Hematopoietic multipotent progenitor cell (in vitro differentiated cells): ENCODE measurements at places on chromosomes 5 and 9.

- DNase-seq = no peak
Measured at GRCh38 chr5:17224858-17225511, 7.6 kb downstream of the BASP1 start.

DNA sequence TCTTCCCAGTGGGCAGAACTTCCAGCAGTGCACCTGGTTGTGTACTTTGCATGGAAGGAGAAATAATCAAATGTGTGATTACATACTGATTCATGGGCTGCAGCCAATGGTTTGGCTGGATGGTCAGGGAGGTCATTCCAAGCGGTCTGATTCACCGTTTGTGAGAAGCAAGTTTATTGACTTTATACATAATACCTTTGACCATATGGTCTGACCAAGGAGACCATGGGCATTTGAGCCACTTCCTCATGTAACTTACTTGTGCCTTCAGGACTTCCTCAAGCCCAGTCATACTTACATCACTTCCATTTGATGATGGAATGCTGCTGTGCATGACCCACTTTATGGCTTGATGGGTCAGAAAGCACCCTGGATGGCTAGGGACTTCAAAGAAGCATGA lies 41.1 kb downstream of the DAP start:
- no peak for DNase-seq

- DNase-seq = no peak
Measured at GRCh38 chr5:143683459-143683858, 128.5 kb upstream of the HMHB1 start.

GRCh38 chr5:11602298-11602697 lies 301.9 kb downstream of the CTNND2 start:
- DNase-seq = no peak

- peak; percentile 24 for DNase-seq
Measured at GRCh38 chr9:121696930-121697329, 45.5 kb downstream of the DAB2IP start.

DNA sequence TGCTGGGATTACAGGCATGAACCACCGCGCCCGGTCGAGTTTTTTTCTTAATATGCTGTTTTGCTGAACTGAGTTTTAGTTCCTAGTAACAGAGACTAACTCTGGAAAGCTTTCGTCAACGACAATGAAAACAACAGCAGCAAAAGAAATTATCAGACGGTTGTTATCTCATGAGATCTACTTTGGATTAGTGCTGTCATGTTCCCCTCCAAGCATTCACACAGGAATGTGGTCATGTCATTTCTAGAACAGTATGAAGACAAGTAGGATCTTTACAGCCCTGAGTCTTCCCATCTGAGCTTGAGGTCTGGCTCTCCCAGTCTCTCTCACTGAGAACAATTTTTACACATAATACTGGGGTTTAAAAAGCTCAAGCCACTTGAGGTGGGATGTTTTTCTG lies 4.0 kb upstream of the ANKRD33B start:
- DNase-seq = no peak

- no peak for DNase-seq
Measured at GRCh38 chr5:35853631-35854030, 3.1 kb upstream of the IL7R start.

DNA sequence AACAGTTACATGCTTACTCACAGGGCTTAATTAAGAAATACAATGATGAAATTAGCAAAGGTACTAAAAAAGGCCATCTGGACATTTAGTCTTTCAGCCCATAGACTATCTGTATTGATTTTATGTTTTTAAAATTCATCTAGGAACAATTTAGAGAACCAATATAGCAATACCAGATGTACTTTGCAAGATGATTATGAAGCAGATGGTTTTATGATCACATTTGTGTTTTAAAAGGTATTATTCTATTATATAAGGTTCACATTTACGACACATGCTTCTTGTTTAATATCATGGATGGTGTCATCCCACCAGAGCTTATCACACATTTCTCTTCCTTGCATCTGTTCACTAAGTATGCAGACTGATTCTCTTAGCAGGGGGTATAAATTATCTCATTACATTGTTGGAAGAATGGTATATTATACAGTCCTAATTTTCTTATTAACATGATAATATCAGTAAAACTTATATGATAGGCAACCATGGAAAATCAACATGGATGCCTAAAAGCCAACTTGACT lies 21.1 kb upstream of the SRFBP1 start:
- no peak for DNase-seq

GRCh38 chr5:1445313-1445688 lies at the start of gene SLC6A3:
TSS of gene SLC6A3 (minus strand) at chr5:1445440. CDS start at chr5:1443197, 2,243 bp downstream.
- DNase-seq = no peak

DNA sequence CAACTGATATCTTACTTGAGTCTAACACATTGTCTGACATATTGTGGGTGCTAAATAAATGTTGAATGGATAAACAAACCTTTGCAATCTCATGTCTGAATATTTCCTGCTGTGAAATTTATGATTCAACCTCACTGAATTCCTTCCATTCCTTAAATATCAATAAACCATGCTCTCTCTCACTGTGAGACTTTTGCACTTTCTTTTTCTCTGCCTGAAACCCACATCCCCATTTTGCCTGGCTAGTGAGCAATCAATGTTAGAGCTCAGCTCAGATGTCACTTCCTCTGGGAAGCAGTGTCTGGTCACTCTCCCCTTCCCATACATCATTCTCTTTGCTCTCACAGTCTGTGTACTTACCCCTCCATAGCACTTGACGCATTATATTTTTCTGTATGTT lies 383.7 kb upstream of the TRPC7 start:
- DNase-seq = no peak

DNA sequence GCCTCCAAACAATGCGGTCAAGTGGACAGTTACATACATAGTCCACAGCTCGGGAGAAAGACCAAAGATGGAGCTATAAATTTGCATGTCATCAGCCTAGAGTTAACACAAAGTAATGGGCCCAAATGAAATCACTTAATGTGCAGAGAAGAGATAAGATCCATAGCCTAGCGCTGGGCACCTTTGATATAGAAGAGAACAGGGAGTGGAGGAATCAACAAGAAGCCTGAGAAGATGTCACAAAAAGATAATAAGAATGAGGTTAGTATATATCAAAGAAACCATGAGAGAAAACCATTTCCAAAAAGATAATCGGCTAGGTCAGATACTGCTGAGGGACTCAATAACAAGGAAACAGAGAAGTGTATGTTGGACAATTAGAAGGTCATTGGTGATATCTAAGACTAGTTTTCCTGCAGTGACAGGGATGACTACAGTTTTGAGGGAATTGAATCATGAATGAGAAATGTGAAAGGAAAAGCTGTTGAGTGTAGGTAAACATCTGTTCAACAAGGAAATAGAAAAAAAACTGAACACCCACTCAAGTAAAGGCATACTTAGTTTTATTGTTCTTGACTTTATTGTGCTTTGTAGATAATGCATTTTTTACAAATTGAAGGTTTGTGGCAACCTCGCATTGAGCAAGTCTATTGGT lies 68.7 kb upstream of the CDH6 start:
- DNase-seq = no peak

GRCh38 chr5:175652741-175653663 lies 4.9 kb upstream of the HRH2 start:
- peak; percentile 75 for DNase-seq

GRCh38 chr9:100671898-100672297 lies 94.0 kb downstream of the CAVIN4 start:
- DNase-seq = no peak

- no peak for DNase-seq
Measured at GRCh38 chr5:135179308-135179980, 145.4 kb upstream of the PITX1 start.

DNA sequence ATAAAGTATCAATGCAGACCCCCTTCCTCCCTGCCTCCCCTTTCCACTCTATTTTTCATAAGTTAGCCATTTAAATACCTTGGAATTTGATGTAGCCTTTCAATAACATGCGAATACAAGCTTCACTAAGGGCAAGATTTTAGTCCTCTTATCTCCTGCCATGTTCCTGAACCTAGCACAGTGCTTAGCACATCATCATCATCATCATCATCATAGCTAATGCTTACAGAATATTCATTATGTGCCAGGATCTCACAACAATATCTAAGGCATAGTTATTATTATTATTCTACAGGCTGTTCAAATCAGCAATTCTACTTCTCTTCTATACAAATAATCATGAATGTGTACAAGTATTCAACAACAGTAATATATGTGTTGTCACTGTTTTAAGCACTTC lies 20.4 kb downstream of the KLHL3 start:
- DNase-seq = no peak

DNA sequence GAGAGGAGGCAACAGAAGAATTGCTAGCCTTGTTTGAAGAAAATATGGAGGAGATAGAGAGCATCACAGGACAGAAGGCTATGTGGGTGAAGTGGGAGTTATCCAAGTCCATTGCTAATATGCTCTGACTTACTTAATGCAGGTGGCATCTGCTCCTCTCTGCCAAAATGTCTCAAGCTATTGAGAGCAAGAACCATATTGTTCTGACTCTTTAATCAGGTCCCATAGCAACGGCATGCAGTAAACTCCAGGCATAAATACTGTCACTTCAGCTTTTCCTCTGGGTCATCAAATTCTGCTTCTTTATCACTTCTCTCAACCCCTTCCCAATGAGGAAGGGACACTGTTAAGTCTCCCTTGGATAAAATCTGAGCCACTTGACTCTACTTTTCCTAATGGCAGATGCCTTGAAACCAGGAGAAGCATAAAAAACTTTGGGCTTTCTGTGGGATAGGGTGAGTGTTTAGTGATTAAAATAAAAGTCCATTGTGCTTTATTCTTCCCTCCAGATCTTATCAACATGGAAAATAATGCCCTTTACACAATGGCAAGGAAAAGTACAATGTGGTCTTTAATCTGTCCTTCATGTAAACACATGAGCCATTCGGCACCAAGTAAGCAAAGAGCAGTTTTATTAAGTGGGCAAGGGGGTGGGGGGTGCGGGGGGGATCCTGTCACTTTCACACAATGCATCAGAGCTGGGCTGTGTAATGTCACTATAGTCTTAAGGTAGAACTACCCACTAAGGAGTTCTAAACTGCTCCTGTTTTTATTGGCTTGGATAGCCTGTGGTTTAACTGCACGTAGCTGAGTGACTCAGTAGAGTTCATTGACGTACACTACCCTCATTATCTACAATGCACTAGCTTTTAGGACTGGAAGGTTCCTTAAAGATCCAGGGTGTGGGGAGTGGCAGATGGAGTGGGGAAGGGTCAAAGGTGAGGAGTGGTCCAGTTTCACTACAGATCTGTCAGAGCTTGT lies 71.0 kb upstream of the TARS1 start:
- no peak for DNase-seq

DNA sequence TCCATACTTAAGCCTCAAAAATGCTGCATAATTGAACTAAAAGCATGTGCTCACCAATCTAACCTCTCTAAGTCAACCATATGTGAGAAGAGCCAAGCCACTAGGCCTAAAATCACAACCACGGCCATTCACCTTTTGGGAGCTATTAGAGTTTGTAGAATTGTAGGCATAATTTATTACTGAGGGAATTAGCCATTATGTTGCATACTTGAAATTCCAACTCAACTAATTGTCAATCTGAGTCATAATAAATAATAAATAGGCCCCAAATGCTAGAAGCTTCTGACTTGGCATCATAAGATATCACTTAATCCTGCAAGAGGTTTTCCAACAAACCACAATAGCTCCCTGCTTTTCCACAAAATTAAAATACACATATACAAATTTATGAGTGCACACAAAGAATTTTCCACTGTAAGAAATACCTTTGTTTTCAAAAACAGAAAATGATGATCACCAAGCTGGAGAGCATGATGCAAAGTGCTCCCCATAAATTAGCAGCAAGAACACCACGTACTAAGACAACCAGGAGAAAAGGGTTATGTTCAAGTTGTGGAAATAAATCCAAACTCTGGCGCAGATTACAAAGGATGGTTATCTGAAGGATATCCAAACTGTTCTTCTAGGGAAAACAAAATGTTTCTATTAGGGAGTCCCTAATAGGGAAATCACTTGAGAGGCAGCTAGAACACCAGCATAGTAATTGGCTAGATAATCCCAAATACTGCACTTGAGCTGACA lies 250.0 kb upstream of the SLC30A5 start:
- no peak for DNase-seq

DNA sequence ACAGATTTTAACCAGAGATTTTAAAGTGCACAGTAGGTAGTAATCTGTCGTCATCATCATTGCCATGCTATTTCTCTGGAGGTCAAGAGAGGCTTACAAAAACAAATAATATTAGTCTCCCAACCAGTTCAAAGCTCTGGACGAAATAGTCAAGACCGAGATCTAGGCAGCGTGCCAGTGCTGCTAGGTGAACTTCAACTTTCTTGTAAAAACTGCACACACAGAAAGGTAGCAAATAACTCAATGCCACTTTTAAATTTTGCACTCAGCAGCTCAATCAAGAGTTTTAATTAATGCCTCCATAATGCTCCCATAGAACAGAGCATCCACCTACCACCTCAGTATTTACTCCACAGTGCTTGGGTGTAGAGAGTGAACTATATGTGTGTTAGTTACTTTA lies 656.8 kb downstream of the IRX1 start:
- DNase-seq = no peak

GRCh38 chr5:143186623-143187022 lies 216.9 kb downstream of the NR3C1 start:
- DNase-seq = no peak

DNA sequence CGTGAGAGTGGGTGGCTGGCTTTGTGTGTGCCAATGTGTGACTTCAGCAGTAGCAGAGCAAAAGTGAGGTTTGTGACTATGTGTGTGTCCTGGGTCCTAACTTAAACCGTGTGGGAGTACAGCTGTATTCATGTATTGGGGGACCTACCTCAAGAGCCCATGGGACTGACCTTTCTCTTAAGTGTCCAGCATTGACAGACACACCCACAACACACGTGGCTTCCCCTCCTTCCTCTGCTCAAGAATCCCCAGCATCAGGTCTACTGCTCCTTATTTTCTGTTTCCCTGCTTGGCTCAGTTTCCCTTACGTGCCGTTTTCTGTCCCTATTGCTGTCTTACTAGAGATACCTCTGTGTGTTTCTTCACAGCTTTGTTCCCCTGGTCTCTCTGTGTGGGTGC lies 616 bp downstream of the IL11RA start:
- DNase-seq = no peak

GRCh38 chr5:171705036-171705435 lies 80.6 kb upstream of the SMIM23 start:
- DNase-seq = no peak

DNA sequence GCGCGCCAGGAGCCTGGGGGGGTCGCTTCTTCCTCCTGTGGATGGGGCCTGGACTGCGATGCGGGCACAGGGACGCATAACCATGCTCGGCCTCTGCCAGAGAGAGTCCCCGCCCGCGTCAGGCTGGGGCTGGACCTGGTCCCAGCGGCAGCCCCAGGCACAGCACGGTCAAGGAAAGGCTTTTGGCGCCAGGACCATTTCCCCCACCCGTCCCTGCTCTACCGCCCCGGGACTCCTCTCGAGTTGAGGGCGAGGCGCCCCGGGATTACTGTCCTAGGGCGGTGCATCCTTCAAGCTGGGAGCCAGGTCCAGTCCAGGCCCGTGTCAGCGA lies 341 bp downstream of the MXD3 start:
- no peak for DNase-seq

DNA sequence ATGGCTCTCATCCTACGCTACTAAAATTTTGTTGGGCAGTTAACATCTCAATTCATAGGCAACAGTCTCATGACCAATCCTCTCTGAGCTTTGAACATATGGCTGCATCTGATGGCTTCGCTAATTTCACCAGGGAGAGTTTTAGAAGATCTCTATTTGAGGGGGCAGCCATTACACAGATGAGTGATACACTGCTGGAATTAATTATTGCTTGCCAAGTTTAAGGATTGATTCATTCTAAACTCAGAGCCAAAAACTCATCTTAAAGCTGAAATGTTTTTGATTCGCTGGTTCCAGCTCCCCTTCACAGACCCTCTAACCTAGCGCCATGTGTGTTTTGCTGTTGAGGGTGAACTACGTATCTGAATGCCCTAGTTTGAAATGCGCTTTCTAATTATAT lies 519.9 kb upstream of the WWC1 start:
- DNase-seq = no peak
